ENCODE measurements at places on chromosomes 5 and 9.

- no peak for DNase-seq
These were observed 174.8 kb downstream of the SLF1 start for GRCh38 chr5:94793113-94793815.

DNA sequence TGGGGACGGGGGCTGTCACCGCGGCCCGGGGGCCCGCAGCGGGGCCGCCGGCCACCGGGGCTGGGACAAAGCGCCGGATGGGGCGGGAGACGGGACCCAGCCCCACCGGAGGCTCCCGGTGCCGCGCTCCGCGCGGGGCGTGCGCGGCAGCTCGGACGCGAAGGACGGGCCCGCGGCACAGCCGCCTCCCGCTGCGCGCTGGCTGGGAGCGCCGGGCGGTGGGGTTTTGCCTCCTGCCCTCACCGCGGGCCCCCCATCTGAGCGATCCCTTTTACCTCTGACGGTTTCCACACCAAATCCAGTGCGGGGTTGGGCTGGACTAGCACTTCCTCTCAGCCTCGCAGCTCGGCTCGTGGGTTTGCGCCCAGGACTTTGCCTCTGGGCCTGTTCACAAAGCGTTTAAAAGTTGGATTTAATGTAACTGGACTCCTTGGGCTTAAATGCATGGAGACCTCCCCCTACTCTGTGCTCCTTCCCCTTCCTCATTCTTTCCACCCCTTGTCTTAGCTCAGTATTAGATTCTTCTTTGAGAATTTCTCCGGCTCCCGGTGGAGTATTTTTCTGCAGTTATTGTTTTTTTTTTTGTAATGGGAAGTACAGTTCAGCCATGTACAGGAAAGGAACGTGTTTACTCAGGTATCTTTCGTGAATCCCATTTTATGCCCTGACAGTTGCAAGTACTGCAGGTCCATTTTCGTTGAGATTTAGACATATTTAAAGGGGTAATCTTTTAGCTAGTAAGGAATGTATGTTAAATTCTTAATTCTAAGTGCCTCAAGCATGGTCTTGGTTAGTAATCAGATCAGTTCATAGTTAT lies 691 bp downstream of the FCHO2 start:
- DNase-seq: peak; percentile 16

DNA sequence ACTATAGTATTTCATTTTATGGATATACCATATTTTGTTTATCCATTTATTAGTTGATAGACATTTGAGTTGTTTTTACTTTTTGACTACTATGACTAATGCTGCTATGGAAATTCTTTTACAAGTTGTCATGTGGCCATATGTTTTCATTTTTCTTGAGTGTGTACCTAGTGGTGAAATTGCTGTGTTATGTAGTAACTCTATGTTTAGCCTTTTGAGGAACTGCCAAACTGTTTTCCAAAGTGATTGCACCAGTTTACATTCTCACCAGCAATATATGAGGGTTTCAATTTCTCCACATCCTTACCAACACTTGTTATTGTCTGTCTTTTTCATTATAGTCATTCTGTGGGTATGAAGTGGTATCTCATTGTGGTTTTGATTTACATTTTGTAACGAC lies 75.4 kb downstream of the GRIA1 start:
- DNase-seq: no peak

GRCh38 chr5:67813877-67814539 lies 401.5 kb upstream of the PIK3R1 start:
- no peak for DNase-seq

DNA sequence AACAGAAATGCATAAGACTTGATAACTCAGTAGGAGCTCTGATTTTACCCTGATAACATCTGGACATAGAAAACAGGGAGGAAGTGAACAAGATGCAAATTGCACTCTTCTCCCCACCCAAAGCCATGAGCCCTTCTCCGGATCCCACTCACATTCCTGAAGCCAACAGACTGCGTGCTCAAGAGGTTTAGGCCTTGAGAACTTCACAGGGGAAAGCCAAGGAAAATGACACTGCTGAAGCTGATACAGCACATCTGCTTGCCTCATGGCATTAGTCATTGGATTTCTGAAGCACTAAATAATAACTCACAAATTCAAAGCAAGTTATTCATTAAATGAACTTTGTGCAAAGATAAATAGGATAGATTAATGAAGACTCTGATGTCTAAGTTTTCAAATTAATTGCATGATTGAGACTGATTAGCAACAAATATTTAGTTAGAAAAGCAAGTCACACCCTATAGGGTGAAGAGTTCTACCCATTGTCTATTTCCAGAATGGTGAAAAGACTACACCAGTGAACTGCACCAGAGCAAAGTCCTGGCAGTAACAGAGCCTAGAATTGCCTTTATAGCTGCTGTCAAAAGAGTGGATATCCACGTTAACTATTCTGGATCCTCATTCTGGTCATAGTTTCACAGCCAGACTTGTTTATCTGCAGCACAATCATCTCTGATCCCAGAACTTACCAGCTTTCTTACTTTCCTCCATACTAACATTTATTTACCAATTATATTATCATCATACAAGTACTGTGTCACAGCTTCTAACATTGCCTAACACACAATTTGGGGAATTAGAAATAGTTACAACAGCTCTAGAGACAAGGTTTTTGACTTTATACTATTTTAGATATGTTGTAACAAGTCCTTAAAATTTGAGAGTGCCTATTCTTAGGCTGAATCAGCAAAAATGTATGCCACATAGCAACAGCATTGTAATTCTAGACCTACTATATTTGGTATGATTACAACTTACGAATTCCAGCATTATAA lies 432.1 kb upstream of the RGMB start:
- DNase-seq: no peak

DNA sequence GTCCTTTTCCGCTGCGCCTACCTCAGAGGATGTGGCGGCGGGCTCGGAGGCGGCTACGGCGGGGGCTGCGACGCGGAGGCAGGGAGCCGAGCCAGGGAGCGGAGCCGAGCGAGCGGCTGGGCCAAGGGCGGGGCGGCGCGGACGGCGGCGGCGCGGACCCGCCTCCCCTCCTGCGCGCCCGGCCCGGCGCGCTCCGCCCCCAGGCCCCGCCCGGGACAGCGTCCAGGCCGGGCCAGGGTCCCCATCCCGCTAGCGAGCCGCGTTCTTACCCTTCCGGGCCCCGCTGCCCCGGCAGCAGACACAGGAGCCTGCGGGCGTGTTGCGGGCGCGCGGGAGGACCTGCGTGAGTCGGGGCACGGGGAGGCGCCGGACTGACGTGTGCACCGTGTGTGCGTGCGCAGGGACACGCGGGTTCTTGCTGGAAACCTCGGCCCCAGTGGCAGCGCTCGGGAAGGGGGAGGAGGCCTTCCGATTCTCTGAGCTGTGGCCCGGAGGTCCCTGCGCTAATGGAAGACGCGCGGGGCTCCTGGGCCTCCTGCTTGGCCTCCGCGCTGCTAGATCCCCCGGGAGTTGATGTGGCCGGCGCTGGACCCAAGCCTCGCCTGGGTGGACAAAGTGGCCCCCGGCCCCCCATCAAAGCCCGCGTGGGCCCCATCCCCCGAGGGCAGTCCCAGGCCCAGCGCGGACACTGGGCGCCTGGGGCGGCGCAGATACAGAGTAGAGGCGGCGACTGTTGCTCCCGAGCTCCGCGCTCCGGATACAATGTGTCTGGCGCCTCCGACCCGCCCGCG lies at the start of gene VDAC1:
Gene VDAC1, minus strand, starts transcription at position 350 of the 791 bp plus-strand sequence. CDS start 11,963 bp downstream, outside the sequence.
- peak; percentile 84 for DNase-seq

All from activated CD4-positive, alpha-beta T cell treated with anti-CD3 and anti-CD28 coated beads, Interleukin-2, amount 50 U/mL, for 1 hour (primary cell).